Activated naive CD4-positive, alpha-beta T cell treated with anti-CD3 and anti-CD28 coated beads, Interleukin-2, amount 50 U/mL, for 16 hours (primary cell): ENCODE measurements at places on chromosomes 4 and X.
A peak's percentile ranks its signal among the peaks of the same experiment; 100 is the strongest.

GRCh38 chr4:48270951-48271473 lies 1.4 kb upstream of the TEC start:
- no peak for DNase-seq

DNA sequence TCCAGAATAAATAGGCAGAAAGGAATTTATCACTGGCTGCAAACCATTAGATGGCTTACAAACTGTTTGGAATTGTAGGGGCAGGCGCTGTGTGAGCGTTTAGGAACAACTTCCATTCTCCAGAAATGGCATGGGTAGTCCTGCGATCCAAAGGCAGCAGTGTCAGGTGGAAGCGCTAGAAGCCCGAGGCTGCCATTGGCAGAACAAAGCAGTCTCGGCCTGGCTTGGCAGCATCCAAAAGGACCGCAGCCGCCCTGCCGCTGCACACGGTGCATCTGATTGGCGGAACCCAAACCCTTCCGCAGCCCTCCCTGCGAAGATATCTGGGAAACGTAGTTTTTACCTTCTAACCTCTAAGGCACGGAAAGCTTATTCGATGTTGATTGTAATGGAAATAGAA lies 23.6 kb upstream of the YTHDC1 start:
- peak; percentile 63 for DNase-seq

GRCh38 chr4:181216501-181216900 lies 1026.7 kb upstream of the TENM3 start:
- DNase-seq: no peak

- no peak for DNase-seq
Measured at GRCh38 chr4:112938461-112939058, 110.9 kb upstream of the ANK2 start.

GRCh38 chr4:147309434-147309833 lies 171.5 kb upstream of the EDNRA start:
- no peak for DNase-seq

DNA sequence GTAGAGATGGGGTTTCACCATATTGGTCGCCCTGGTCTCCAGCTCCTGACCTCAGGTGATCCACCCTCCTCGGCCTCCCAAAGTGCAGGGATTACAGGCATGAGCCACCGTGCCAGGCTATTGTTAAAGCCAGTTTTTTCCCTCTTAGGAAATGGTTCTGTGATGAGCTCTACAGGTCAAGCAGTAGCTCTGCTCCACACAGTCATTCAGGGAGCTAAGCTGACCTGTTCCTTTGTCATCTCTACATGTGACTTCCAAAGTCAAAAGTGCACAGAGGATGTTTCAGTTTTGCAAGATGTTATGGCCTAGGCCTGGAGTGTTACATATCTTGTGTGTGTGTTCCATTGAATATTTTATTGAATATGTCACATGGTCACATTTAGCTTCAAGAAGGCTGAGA lies 11.4 kb downstream of the MCUB start:
- DNase-seq: no peak

- DNase-seq: no peak
Measured at GRCh38 chr4:165133150-165133549, 20.5 kb upstream of the TMEM192 start.

DNA sequence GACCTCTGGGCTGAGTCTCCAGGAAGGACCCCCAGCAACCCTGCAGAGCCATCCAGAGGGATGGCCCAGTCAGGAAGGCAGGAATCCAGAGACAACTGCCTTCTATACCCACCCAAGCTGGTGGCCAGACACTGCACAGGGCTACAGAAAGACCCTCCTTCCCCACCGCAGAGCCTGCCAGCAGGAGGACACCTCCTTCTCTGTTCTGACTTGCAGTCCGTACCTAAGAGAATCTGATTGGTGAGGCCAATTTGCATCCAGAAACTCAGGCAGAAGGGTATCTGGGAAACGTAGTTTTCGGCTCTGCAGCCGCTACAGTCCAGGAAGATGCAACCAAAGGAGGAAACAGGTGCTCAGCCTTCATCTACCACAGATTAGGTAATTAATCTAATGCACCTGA lies 155.4 kb upstream of the FRG1 start:
- DNase-seq: no peak

DNA sequence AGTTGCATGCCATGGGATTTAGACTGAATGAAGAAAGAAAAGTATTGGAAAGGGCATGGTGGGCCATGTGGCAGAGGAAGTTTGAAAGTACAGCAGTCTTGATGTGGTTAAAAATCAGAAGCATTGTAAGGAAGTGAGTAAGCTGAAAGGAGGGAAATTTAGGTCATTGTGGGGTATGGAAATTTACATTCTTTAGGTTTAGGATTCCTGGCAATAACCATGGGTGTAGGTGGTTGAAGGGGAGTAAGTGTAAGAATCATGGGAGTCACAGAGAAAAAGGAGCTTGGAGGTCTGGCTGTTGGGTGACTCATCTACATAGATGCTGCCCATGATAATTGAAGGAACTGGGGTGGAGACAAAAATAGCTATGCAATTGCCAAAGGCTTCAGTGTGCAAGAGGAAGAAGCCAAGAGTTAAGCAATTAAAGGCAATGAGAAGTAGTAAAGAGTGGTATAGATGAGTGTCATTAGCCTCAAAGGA lies 243.8 kb upstream of the LDB2 start:
- DNase-seq: no peak

DNA sequence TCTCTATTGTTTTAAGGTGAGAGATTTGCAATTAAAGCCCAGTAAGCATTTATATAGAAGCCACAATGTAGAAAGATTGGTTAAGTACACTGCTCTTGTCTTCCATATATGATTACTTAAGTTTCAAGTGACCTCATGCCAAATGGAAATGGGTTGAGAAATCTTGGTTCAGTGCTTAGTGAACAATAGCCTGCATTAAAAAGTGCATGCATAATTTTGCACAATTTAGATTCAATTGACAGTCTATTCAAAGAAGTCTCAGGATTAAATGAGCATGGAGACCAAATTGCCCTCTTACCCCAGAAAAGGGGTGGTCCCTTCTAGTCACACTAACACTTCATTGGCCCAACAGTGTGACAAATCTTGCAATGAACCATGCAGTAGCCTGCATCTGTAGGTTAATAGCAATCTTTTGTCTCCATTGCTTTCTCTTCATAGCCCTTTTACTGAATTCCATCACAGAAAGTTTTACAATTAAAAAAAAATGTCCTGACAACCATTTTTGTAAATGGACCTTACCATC lies 93.6 kb downstream of the HHIP start:
- no peak for DNase-seq

DNA sequence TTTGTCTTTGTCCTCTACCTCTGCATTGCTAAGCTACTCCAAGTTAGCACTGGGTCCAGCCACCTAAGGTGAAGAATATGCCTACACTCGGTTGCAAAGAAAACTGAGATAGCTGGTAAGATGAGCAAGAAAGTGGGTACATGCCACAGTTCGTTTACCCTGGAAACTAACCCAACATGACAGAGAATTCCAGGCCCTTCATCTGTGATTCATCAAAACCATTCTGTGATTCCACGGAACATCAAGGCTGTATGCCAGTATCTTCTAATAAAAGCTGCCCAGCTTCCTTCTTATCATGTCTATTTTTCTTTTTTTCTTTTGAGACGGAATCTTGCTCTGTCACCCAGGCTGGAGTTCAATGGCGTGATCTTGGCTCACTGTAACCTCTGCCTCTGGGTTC lies 58.7 kb upstream of the SPANXC start:
- DNase-seq: no peak

GRCh38 chr4:123497340-123497739 lies 100.7 kb downstream of the SPRY1 start:
- DNase-seq: no peak

DNA sequence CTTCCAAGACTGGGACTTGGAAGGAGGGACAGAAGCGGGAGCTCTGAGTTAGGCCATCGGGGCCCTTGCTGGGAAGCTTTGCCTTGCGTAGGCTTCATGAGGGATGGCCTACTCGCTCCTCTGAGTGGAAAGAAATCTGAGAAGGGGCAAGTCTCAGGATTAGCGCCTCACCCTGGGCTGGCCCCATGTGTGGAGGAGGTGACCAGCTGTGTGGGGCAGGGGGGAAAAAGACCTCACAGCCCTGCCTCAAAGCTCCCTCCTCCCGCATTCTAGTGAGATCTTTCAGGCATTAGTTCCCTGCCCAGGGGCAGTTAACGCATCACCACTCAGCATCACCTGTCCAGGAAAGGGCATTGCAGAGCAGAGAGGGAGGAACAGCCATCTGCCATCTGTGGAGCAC lies 156.1 kb downstream of the ENPP6 start:
- no peak for DNase-seq

- DNase-seq: no peak
Measured at GRCh38 chrX:9442056-9442455, 22.8 kb upstream of the TBL1X start.

DNA sequence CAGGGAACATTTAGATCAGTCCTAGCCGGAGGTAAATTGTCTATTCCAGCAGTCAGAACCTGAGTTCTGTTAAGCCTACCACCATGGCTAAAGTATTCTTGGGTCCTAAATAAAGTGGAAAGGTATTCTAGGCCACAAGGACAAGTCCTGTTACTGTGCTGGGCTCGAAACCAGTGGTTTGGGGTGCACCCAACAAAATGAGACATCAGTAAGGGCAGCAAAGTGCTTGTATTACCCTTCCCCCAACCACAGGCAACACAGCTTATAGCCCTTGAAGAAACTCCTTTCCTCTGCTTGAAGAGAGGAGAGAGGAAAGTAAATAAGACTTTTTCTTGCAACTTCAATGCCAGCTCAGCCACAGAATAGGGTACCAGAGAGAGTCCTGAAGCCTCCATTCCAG lies 1345.6 kb downstream of the PCDH18 start:
- no peak for DNase-seq

DNA sequence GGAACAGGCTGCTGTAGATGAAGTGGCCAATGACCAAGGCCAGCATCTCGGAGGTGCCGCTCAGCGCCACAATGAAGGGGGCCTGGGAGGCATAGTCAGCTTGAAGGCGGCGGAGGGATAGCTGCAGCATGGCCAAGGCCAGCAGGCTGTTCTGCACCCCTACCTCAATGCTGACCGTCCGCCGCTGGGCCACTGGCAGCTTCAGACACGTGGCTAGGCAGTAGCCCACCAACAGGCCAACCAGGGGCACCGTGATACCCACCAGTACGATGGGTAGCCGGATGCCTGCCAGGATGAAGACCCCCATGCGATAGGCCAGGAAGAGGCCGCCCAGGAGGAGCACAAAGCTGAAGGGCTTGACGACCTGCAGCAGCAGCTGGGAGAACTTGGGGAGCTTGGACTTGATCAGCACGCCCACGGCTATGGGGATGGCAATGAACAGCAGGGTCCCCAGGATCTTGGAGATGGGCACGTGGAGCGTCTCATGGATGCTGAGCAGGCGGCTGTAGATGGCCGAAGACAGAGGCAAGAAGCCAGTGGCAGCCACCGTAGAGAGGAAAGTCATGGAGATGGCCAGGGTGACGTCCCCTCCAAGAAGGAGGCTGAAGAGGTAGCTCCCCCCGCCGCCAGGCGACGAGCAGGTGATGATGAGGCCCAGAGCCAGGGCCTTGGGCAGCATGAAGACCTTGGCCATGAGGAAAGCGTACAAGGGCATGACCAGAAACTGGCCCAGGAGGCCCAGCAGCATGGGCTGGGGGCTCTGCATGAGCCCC lies 1.3 kb upstream of the UBL4A start:
- no peak for DNase-seq

- no peak for DNase-seq
Measured at GRCh38 chr4:54176202-54176601, 52.9 kb upstream of the PDGFRA start.

- DNase-seq: no peak
Measured at GRCh38 chr4:57048590-57049304, 61.4 kb downstream of the IGFBP7 start.

DNA sequence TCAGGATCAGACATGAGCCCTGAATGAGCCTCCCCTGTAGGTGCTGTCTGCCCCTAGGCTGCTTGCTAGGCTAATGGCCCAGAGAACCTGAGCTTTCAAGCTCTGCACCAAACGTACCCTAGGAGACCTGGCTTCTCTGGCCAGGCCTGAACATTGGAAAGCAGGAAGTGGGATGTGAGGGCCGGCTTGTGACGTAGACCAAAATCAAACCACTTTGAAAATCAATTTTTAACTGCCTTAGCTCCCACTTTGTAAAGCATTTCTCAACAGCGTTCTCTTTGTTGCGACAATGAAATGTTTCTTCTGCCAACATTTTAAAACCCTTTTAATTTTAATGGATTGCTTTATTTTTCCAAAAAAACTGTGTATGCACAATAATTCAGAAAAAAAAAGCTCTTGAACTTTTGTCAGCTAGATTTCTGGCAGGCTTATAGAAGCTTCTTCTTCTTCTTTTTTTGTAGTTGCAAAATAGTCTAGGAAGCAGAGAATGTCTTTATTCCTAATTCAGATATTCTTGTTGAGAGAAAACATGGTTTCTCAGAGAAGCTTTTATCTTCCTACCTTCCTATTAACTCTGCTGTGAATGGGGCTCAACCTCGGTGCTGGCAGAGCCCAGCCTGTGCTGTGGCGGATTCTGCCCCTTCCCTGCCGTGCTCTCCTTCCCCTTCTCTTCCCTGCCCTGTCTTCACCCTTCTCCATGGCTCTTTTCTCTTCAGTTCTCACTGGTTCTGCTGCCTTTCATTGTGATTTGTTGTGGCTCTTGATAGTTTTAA lies 145.2 kb upstream of the SFRP2 start:
- DNase-seq: no peak

DNA sequence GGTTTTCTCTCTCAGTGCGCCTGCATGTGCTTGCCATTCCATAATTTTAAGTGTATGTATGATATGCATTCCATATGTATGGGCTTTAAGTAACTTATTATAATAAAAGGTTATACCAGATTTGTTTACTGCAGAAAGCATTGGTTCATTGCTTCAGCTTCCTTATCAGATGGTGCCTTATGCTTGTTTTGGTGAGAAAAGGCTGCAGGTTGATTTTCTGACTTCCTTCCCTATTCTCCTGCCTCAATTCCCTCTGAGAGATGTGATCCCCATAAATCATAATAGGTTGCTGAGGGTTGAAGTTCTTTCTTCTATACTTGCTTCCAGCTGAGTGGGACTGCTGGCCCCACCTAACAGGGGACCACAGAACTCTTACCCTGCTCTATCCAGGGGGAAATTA lies 10.3 kb upstream of the CEP135 start:
- DNase-seq: no peak

DNA sequence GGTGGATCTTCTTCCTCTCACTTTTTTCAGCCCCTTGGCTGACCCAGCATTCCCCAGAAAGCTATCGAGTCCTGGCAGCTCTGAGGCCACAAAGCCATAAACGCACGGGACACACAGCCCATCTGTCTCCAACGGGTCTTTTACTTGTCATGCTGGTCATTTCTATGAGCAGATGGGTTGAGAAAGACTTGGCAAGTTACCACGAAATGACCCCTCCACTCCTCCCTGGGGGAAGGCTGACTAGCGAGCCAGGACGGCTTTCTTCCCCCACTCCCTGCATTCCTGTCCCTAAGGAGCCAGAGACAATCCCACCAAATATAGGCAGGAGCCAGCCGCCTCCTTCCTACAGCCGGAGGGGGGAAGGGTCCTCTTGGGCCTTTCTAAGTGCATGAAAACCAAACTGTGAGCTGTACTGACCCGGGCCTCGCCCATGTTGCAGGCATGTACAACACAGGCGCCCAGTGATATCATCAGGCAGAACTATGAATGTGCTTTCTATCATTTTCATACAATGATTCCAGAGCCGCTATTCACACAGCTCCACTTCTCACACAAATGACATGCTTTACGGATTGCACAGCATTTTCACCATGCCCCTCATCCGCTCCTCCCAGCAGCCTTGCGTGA lies 28.6 kb downstream of the AFAP1 start:
- no peak for DNase-seq
